Activated naive CD8-positive, alpha-beta T cell treated with anti-CD3 and anti-CD28 coated beads, Interleukin-2, amount 10 ng/mL, durations not matched to agents 7 days and 5 days (primary cell): ENCODE measurements at places on chromosomes 6 and 20. TPM values are rescaled to one million over a fixed set of nuclear protein-coding genes. Genes with fewer than 3 reads are reported as not detected.

GRCh38 chr20:34595377-34596184, 37.1 kb downstream of the MAP1LC3A start:
- no peak for DNase-seq

DNA sequence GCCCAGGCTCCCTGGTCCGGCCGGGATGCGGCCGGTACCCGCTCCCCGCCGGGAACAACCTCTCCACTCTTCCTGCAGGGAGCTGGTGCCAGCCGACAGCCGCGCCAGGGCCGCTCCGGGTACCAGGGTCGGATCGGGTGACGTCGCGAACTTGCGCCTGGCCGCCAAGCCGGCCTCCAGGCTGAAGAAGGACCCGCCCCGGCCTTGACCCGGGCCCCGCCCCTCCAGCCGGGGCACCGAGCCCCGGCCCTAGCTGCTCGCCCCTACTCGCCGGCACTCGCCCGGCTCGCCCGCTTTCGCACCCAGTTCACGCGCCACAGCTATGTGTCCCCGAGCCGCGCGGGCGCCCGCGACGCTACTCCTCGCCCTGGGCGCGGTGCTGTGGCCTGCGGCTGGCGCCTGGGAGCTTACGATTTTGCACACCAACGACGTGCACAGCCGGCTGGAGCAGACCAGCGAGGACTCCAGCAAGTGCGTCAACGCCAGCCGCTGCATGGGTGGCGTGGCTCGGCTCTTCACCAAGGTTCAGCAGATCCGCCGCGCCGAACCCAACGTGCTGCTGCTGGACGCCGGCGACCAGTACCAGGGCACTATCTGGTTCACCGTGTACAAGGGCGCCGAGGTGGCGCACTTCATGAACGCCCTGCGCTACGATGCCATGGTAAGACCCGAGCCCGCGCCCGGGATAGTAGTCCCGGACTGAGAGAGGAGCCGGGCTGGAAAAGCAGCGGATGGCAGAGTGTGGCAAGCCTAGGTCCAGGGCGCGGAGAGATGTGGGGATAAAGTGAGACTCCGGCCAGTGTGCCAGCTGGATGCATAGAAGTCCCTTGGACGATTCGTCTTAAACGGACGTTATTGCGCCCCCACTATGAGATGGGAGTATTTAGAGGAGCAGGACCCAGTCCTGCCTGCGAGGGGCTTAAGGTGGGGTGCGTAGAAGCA, at the start of gene NT5E:
Gene NT5E (plus strand): TSS at position 266 of the 942 bp plus-strand sequence. CDS start 57 bp downstream, at position 323.
- peak; percentile 77 for DNase-seq

TAGAP gene
- 106 TPM for total RNA-seq

NKX2-2 gene
- total RNA-seq = not detected

- DNase-seq = no peak
These were observed 16.4 kb upstream of the POLR1H start for GRCh38 chr6:30044630-30045029.
